ENCODE measurements at places on chromosomes 5 and 9.

- peak overlapping the region; percentile 49 for H3K27ac ChIP-seq
- DNase-seq = no peak
- peaks cover 56% of the 10 kb centered on the region for H3K4me1 ChIP-seq
- H3K36me3 ChIP-seq = peaks cover 51% of the 10 kb centered on the region
- H3K4me3 ChIP-seq = peak overlapping the region; percentile 14
- H3K27me3 ChIP-seq = no peaks in the 10 kb centered on the region
Observed at GRCh38 chr9:125238127-125238914, 2.8 kb downstream of the HSPA5 start.

DNA sequence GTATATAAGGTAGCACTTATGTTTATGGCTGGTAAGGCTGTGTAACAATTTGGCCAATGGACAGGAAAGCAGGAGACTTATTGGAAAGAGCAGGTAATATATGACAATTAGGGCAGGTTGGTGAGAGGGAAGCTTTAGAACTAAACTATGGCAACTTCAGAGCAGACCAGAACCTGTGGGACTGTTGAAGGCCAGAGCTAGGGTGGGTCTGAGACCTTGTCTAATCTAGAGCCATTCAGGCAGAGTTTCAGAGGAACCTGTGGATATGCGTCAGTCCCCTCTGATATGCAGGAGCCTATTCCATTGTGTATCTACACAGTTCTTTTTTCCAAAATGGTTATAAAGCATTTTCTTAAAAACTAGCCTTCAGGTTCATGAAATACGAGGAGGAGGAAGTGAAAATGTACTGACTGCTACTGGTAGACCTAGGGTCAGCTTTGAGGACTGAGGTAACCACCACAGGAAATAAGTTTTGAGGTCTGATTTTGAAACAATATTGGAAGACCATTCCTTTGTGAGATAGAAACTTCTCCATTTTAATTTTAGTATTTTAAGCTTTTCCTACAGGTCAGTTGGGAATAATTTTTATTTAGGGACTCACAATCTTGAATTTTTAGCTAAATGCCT, 37.6 kb downstream of the ELL2 start:
- H3K27me3 ChIP-seq = no peaks in the 10 kb centered on the region
- H3K36me3 ChIP-seq = no peaks in the 10 kb centered on the region
- DNase-seq = no peak
- H3K4me3 ChIP-seq = no peak overlapping the region
- H3K4me1 ChIP-seq = peaks cover under 1% of the 10 kb centered on the region
- no peak overlapping the region for H3K27ac ChIP-seq

DNA sequence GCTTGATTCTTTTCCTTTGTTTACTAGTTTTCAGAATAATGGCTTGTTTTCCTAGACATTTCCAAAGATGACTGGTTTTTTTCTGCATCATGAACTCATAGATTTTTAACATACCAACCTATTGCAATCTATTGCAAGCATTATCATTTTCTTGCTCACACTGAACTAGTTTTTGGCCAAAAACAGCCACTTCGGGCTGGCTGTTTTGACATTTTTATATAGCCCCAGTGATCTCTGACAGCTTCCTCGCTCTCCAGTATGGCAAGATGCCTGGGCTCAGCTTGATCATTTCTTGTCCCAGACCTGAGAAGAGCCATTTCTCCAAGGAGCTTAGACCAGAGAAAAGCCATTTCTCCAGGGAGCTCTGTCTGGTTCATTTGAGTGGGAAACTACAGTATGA, 94.3 kb upstream of the MAMDC2 start:
- H3K27me3 ChIP-seq = no peaks in the 10 kb centered on the region
- H3K4me1 ChIP-seq = no peaks in the 10 kb centered on the region
- H3K27ac ChIP-seq = no peak overlapping the region
- no peak overlapping the region for H3K4me3 ChIP-seq
- no peaks in the 10 kb centered on the region for H3K36me3 ChIP-seq

- no peak overlapping the region for H3K27ac ChIP-seq
- H3K27me3 ChIP-seq = no peaks in the 10 kb centered on the region
- H3K4me3 ChIP-seq = no peak overlapping the region
- no peaks in the 10 kb centered on the region for H3K36me3 ChIP-seq
Observed at GRCh38 chr9:65444943-65445342, 159.9 kb upstream of the FOXD4L5 start.

GRCh38 chr9:112689161-112689740, 28.7 kb downstream of the INIP start:
- peaks cover 5% of the 10 kb centered on the region for H3K36me3 ChIP-seq
- H3K27me3 ChIP-seq = no peaks in the 10 kb centered on the region
- no peak overlapping the region for H3K27ac ChIP-seq
- no peak overlapping the region for H3K4me3 ChIP-seq

DNA sequence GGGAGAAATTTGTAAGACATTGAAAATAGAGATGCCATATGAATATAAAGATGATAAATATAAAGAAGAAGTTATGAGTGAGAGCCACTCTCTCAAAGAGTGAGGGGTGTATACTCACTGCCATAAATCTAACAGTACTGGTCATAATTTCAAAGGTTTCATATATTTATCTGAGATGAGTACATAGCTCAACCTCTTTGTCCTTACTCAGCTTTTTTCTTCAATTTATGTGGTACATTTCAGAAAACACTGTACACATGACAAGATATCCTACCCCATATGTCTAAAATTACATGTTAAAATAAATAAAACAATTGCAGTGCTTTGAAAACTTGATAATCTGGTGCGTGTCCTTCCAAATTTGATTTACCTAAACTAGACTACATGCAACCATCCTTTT, 5.2 kb upstream of the MCC start:
- H3K36me3 ChIP-seq = no peaks in the 10 kb centered on the region
- H3K27me3 ChIP-seq = no peaks in the 10 kb centered on the region
- H3K27ac ChIP-seq = no peak overlapping the region
- H3K4me3 ChIP-seq = no peak overlapping the region

- peak; percentile 91 for DNase-seq
- H3K36me3 ChIP-seq = no peaks in the 10 kb centered on the region
- no peak overlapping the region for H3K27ac ChIP-seq
- no peak overlapping the region for H3K4me3 ChIP-seq
Observed at GRCh38 chr5:139262742-139263445, 30.6 kb upstream of the MATR3 start.

DNA sequence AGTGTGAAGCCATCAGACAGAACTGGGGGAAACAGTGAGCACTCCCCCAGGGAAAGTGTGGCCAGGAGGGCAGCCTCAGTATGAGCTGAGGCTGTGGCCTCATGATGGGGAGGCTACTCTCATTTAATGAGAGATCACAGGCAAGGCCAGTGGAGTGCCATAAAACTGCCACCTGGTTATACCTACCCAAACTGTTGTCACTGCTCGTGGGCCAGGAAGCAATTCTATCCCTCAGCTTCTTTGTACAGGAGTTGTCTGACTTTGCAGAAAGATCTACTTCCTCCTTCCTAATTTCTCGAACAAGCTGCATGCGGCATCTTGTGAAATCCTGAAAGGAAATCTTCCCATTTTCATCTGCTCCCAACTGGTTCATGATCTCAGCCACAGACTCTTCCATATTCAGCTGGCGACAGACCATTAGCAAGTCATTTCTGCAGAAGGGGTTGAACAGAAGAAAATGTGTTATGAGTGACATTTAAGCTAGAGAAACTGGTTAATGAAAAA, 50.0 kb downstream of the TSSK1B start:
- H3K27me3 ChIP-seq = no peaks in the 10 kb centered on the region
- no peak overlapping the region for H3K27ac ChIP-seq
- DNase-seq = no peak
- H3K4me3 ChIP-seq = no peak overlapping the region

GRCh38 chr9:77163884-77164283, 13.4 kb upstream of the VPS13A start:
- DNase-seq = no peak
- no peaks in the 10 kb centered on the region for H3K36me3 ChIP-seq
- H3K4me3 ChIP-seq = no peak overlapping the region
- no peaks in the 10 kb centered on the region for H3K27me3 ChIP-seq
- no peaks in the 10 kb centered on the region for H3K4me1 ChIP-seq

GRCh38 chr9:4799775-4800174, 7.0 kb downstream of the RCL1 start:
- no peaks in the 10 kb centered on the region for H3K4me1 ChIP-seq
- no peaks in the 10 kb centered on the region for H3K36me3 ChIP-seq
- no peak overlapping the region for H3K27ac ChIP-seq
- no peak overlapping the region for H3K4me3 ChIP-seq
- no peaks in the 10 kb centered on the region for H3K27me3 ChIP-seq
- no peak for DNase-seq

DNA sequence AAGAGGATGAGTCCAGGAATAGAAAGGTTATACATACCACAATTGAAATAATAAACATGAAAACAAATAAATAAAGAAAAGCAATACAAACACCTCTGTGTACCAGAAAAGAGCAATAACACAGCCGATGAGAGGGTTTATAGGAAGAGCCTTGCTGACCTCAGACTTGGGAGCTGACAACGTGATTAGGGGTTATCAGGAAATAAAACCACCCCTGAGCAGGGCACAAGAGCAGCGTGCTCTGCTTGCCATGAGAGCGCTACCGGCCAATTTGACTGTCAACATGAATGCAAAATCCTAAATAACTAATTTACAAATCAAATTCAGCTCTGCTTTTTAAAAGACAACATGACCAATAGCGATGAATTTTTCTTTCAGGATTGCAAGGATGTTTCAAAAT, 2.6 kb upstream of the FREM1 start:
- no peaks in the 10 kb centered on the region for H3K27me3 ChIP-seq
- H3K4me1 ChIP-seq = peaks cover 7% of the 10 kb centered on the region
- H3K4me3 ChIP-seq = no peak overlapping the region
- H3K36me3 ChIP-seq = no peaks in the 10 kb centered on the region
- no peak for DNase-seq
- no peak overlapping the region for H3K27ac ChIP-seq

DNA sequence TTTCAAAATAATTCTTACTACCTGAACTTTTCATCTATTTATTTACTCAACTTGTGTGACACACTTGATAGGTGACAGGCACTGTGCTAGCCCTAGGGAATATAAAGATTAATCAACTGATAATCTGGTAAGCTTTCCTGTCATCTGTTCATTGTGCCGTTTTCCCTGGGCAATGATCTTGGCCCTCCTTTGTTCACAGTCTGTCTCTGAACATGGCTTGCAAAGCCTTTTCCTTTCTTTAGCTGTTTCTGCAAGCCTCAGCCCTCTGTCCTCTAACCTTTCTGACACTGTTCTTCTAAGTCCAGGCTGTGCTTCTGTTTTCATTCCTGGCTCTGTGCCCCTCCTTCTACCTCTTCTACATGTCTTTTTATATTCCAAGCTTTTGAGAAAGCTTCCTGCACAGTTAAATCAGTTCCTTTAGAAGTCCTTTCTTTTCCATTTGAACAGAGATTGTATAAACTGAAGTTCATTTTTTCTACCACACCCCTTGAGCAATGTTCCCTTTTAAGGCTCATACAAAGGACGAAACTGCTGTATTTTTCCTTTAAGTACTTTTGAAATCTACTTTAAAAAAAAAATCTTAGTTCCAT, 803.0 kb upstream of the ZNF608 start:
- no peaks in the 10 kb centered on the region for H3K27me3 ChIP-seq
- no peaks in the 10 kb centered on the region for H3K36me3 ChIP-seq
- H3K4me3 ChIP-seq = no peak overlapping the region
- peak; percentile 6 for DNase-seq

DNA sequence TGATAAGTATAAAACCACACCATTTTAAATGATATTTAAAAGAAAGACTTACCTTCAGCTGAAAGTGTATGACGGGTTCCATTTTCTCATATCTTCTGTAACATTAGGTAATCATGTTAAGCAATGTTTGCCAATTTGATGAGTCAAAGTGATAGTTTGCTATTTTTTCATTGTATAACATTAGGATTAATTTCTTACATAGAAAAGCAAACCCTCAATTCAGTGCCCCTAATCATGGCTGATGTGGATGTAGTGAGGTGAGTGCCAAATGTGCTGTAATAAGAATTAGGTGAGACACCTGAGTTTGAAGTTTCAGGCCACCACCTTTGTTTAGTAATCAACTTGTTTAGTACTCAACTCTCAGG, 68.0 kb downstream of the UNC13B start:
- H3K27me3 ChIP-seq = no peaks in the 10 kb centered on the region
- no peak overlapping the region for H3K27ac ChIP-seq
- no peaks in the 10 kb centered on the region for H3K36me3 ChIP-seq

DNA sequence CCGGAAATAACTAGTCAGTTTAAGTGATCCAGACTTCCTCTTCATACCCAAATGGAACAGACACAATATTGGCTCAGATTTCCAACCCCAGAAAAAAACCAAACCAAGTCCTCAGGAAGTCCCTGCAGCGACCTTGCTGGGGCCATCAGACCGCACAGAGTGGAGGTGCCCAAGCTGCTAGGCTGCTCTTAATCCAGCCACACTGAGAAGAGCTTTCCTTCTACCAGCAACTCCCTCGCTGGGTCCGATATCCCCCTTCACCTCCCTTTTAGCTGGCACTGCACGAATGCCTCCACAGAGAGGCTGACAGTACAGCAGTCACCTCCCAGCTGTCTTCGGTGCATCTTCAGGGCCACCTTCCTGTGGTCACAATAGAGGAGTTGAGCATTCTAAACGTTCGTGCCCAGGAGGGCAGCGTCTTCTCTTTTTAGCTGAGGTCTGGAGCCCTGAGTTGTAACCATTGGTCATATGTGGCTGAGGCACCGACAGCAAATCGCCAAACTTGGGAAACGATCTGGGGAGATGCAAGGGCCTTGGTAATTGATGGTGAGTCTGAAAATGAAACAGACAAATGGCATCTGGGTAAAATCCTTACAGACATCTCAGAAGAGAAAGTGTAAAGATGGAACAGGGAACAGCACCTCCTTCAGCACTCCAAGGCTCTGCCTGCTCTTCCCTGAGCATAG, 5.7 kb downstream of the NAIF1 start:
- H3K36me3 ChIP-seq = no peaks in the 10 kb centered on the region
- DNase-seq = no peak
- H3K27ac ChIP-seq = peak overlapping the region; percentile 77
- peaks cover 53% of the 10 kb centered on the region for H3K4me1 ChIP-seq

- no peaks in the 10 kb centered on the region for H3K4me1 ChIP-seq
- no peak overlapping the region for H3K4me3 ChIP-seq
- no peak overlapping the region for H3K27ac ChIP-seq
- no peak for DNase-seq
- peaks cover 7% of the 10 kb centered on the region for H3K36me3 ChIP-seq
- no peaks in the 10 kb centered on the region for H3K27me3 ChIP-seq
Observed at GRCh38 chr9:14127656-14128055, 186.3 kb downstream of the NFIB start.

DNA sequence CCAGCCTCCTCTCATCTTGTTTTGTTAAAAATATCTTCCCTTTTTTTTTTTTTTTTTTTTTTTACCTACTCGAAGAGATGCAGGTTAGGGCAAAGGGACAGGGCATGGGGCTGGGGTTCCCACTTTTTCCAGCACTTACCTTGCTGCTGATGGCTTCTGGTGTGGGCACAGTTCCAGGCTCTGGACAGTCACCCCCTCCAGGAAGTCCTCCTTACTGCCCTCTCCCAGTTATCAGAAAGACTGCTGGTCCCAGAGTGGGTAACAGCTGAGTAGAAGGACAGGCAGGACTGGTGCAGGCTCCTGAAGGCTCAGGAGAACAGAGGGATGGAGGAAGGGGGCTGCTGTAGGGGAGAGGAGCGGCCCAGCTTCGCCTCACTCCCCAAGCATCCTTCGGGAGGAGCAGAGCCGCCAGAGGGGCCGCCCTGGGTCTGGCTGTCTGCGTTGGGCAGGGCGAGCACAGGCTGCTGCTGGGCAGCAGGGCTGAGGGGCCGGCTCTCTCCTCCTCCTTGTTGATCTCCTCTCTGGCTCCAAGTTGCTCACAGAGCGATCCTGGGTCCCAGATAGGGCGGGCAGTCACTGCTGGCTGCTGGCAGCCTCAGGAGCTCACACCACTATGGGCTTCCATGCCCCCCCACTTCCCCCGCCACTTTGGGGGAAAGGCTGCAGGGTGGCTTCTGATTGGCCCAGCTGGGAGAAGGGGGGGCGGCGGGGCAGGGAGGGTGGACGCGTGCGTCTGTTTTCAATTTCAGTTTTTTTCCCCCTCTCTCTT, at the start of gene PDGFRB:
PDGFRB (minus strand) TSS at position 588 of the 769 bp plus-strand sequence. CDS start 18,798 bp downstream, outside the sequence.
- no peaks in the 10 kb centered on the region for H3K36me3 ChIP-seq
- peaks cover 6% of the 10 kb centered on the region for H3K4me1 ChIP-seq
- no peak within 1 kb of the TSS for H3K4me3 ChIP-seq
- peak; percentile 57 for DNase-seq
